ENCODE measurements at places on chromosomes 3 and 15.

- DNase-seq: no peak
These were observed 32.1 kb downstream of the SPSB4 start for GRCh38 chr3:141083226-141083625.

- no peak for DNase-seq
These were observed 203.8 kb downstream of the SOX2 start for GRCh38 chr3:181915551-181915950.

GRCh38 chr3:187533797-187534196 is 136.4 kb downstream of the SST start:
- DNase-seq: no peak

DNA sequence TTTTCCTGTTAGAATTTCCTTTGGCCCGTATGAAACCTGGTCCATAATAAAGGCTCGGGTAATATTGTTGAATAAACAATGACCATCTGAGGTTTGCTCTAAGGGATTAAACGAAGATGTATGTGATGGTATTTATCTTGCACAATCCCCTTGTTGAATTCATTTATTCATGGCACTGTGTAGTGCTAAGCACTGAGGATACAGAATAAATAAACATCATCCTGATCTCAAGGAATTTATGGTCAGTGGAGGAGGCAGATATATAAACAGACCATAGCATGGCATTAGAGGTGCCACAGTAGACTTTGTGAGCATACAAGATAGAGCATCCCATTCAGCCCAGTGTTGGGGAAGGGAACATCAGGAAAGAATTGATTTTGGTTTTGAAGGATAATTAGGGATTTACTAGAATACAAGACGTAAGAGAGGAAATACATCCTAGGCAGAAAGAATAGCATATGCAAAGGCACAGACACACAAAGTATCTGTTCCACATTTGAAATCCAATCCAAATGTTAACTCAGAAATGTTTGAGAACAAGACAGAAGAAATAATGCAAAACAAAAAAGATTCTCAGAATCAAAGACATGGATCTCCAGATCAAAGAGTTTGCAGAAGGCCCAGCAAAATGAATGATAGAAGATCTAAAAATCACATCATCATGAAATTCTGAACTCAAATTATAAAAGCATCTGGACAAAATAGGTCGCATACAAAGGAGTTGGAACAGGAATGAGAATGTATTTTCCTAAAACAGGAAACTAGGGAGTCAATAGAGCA is 5.4 kb upstream of the IGF2BP2 start:
- DNase-seq: no peak

- no peak for DNase-seq
These were observed 230.3 kb upstream of the CFAP20DC start for GRCh38 chr3:59280113-59280512.

DNA sequence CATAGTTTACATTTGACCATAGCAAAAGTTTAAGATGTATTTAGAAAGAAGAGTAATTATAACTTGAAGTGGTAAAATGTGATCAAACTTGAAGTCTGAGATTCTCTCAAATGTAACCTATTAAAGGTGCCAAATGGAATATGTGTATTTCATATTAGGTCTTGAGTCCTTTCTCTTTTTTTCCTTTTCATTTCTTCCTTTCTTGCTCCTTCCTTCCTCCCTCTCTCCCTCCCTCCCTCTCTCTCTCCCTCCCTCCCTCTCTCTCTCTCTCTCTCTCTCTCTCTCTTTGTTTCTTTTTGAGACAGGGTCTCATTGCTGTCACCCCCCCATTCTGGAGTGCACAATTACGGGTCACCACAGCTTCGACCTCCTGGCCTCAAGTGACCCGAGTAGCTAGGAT is 47.7 kb downstream of the MAP2K5 start:
- no peak for DNase-seq

- DNase-seq: no peak
These were observed 32.7 kb downstream of the TRANK1 start for GRCh38 chr3:36911990-36912804.

DNA sequence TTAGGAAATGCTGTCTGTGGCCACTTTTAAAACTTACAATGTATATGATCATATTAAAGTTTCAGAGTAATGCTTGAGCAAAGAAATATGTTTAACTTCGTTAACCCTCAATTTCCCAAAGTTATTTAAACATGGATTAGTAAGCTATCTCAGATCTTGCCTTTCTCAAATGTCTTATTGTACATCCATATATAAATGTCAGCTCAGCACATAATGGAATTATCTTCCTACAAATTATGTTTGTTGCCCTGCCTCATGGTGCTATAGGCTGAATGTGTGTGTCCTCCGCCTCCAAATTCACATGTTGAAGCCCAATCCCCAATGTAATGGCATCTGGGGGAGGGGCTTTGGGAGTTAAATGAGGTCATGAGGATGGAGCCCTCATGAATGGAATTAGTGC is 200.3 kb downstream of the MINAR1 start:
- DNase-seq: no peak

DNA sequence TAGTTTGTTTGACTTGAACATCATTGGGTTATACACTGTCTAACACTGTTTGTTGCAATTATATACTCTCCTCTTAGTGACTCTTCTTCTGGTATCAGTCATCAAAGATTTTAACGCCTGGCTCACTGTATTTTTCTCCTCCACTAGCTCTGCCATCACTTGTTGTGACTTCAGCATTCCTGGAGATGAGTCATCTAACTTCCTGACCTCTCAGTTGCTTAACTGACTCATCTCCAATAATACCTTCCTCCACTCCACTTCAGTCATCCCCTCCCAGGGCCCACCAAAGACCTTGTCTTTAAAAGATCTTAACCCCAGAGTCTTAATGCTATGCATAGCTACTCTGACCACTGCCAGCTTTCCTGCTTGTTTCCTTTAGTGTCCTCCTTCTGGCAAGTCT is 28.6 kb upstream of the CLSTN2 start:
- DNase-seq: no peak

DNA sequence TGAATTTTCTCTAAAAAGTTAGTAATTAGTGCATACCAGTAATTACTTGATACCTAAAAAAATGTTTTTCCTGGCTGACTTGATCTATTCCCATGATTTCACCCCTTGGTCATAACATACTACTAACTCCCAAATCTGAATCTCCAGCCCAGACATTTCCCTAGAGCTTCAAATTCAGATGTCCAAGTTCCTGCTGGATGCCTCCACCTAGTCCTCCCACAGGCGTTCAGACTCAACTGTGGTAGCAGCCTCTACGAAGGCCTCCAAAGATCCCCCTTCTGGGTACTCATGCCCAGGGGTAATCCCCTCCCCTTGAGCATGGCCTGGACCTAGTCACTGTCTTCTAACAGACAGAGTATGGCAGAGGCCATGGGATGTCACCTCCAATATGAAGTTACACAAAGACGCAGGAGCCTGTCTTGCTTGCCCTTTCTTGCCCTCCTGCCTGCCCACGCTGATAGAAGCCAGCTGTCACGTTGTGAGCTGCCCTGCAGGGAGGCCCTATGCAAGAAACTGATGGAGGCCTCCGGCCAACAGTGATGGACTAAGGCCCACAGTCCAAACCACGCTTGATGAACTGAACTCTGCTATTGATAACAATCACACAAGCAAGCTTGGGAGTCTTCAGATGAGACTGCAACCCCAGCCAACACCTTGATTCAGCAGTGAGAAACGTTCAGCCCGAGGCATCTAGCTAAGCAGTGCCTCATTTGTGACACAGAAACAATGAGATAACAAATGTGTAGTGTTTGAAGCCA is 8.6 kb upstream of the FBN1 start:
- no peak for DNase-seq

DNA sequence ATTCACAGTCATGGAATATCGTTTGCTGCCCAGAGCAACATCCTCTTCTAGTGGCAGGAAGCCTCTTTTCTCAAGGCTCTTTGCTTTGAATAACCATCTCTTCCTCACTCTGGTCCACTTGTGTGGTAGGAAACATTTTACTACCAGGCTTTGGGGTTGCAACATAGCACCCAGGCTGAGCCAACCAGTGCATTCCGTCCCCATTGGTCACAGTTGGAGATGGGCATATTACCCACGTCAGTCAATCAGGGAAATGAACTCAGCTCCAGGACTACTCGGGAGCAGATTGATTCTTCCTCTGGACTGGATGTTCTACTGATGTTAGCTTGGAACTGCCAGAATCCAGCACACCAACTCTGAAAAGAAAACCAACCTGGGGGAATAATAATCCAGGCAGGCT is 4.2 kb upstream of the PEX5L start:
- DNase-seq: no peak

All from thymus (tissue), 14 donors.